ENCODE measurements at places on chromosomes 7 and 10.

DNA sequence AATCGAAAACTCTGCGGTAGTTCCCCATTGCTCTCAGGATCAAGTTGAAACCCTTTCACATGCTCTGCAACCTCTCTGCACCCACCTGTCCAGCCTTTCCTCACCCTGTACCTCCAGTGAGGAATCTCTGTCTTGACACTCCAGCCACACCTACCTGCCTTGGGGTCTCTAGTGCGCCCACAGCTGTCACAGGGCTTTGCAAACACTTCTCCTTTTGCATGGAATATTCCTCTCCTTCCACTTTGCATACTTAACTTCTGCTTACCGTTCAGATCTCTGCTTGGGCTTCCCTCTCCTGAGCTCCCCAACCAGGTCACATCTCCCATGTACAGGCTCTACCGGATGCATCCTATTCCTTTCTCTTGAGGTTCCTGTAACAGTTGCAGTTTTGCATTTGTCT lies 6.6 kb upstream of the ZYX start:
- DNase-seq: no peak

DNA sequence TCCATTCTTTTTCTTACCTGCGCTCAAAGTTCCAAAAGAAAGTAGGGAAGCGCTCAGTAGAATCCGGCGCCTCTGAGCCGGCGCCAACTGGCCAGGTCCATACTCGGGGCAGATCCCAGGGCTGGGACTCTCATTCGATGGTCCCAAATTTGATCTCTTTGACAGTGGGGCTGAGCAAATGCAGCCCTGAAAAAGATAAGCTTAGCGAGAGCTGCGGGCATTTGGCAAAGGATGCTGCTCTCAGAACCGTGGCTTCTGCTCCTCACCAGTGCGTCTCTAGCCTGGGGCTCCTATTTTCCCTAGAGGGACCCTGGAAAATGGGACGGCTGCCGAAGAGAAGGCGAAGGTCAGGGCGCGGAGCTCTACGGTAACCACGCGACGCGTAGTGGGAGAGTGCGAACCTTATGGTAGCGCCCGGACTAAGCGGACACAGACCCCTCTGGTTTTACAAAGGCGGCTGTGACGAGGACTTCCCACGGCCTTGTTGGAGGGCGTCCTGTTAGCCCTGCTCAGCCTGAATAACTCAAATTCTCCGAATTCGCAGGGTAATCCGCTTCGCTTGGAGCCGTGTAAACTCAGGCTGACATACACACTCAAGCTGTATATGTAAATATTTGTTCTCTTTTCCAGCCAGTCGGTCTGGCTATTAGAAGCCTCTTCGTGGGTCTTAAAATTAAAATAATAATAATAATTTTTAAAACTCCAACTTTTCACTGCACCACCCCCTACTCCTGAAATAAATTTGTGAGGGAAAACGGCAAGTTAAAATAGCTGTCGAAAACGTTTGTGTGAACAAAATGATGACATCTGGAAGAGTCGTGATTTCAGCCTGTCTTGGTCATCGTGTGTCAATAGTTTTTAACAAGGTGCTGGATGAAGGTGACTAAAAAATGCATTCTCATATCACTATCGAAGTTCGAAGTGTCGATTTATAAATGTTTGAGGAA lies 869 bp upstream of the TBX20 start:
- DNase-seq: no peak

DNA sequence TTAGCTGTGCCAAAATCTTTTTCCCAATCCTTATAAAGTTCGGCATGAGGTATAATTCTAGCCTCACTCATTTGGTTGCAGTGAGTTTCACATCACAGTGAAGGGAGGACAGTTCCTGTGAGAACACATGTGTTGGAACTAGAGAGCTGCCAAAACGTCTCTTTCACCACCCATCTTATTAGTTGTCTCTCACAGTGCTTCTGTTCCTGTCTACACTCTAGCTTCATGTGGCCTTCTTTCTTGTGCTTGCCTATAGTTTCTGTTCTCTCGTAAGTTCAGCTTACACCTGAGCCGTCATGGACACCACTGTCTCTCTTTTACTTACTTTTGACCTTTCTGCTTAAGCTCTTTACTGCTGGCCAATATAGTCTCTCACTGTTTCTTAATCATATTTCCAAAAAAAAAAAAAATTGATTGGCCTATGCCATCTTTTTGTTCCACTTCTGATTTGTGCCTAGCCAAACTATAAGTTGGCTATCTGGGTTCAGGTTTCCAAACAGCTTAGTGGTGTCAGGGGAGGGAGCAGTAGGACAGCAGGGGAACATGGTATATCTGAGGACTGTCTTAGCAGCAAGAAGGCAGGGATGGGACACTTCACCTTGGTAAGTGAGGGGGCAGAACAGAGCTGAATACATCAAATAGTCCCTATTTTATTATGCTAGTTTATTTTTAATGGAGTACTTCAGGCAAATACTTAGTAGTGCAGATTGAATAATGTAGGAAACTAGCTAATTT lies 38.0 kb downstream of the ZNRF2 start:
- no peak for DNase-seq

DNA sequence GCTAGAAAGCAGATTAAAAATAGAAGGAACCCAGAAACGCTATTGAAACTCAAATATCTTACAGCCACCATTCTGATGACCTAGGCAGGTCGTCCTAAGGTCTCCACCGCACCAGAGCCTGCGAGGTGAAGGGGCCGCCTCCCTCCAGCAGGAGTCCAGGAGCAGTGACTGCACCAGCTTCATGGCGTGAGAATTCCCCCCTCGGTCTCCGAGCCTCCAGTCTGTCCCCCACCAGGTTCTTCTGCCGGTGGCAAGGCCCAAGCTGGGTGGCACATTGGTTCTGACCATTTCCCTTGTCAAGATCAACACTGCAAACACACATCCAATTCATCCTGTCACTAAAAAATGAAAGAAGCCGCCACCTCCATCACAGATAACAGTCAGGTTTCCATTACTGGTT lies 98.7 kb downstream of the DIP2C start:
- DNase-seq: no peak

GRCh38 chr10:11808808-11809207 lies 14.3 kb upstream of the PROSER2 start:
- DNase-seq: no peak

GRCh38 chr10:24463611-24464426 lies 254.9 kb downstream of the KIAA1217 start:
- DNase-seq: no peak

- no peak for DNase-seq
Observed at GRCh38 chr7:114789161-114789560, 132.7 kb upstream of the MDFIC start.

DNA sequence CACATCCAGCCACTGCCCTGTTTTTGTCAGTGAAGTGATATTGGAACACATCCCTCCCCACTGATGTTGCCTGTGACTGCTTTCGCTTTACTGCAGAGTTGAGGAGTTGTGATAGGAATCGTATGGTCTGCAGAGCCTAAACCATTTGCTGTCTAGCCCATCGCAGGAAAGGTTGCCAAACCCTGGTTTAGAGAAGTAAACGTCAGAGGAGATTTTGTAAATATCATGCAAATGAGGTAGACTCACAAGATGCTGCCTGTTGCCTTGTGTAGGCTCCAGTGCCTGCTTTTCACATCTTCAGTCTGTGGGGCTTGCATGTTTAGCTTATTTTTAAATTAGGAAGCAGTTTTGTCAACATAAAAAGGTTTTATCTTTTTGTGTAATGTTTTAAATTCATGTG lies 107.1 kb downstream of the TRRAP start:
- no peak for DNase-seq

GRCh38 chr7:20438248-20438647 lies 107.5 kb downstream of the ITGB8 start:
- DNase-seq: no peak

GRCh38 chr7:25831062-25831691 lies 320.8 kb upstream of the NFE2L3 start:
- no peak for DNase-seq

DNA sequence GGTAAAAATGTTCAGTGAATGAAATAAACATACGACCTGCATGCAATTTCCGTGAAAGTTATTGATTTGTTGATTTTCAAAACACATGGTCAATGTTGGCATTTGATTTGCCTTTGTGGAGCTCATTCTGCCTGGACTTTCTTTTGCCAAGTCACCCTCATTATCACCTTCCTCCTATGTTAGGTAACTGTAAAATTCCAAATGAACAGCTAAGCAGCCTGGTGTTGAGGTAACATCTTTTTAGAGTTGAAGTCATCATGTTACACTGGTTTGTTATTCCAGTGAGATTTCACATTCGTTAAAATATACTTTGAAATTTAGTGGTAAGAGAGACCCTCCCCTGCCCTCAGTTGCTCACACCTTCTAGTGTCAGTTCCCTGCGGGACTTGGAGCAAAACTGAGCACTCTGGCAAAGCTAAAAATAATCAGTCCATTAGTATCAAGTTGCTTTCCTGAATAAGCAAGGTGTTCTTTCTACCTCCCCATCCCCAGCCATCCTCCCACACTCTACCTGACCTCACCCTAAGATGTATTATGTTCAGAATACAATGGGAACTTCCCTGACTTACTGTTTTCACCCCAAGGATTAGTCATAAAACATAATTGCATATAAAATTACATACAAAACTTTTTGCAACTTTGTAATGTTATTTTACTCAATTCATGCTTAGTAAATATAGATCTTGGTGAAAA lies 283.3 kb upstream of the SEMA3A start:
- no peak for DNase-seq

GRCh38 chr7:11609096-11609670 lies 222.8 kb downstream of the THSD7A start:
- DNase-seq: no peak

- DNase-seq: no peak
Observed at GRCh38 chr7:117045927-117046710, 92.8 kb downstream of the ST7 start.

DNA sequence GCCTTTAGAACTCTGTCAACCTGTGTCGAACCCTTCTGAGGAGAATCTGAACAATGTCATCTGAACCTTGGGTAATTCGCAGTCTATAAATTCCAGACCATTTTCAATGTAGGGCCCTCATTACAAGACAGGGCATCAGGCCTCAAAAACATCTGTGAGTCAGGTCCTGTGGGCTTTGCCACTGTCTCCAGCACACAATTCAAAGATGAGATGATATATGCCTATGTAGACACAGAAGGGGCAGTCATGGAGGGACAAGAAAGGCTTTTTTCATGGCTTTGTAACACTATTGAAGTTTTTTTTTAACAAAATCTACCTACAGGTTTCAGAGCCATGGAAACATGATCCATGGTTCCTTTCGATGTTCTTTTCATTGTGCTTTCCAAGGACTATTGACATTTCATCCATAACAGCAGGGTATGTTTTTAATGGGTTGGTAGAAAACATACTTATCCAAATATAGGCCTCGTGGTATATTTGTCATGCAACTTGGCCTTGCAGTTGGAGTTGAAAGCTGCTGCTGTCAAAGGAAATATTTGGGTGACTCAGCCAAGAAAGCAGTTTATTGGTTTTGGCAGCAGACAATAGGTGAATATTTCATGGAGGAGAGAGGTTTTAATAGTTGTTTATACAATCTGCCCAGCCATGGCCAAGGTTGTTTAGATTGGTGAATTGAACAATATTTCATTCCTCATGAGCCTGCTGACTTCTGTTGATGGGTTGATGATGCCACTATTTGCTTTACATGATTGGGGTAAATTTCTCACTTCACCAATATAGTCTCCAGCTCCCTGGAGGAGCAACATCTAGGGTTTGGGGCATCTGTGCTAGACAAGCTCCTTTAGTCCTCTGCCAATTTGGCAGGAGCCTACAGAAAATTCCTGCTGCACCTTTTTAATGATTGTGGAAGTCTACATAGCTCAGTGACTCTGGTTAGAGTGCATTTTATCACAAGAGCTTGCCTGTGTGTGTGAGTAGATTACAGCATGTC lies 158.4 kb upstream of the TMEM72 start:
- DNase-seq: no peak
